ENCODE measurements at places on chromosomes 11 and 22.

- no peak for DNase-seq
Measured at GRCh38 chr22:39699631-39700360, 129.2 kb downstream of the CACNA1I start.

GRCh38 chr22:24200619-24201212 is 19.4 kb downstream of the SUSD2 start:
- DNase-seq = no peak

GRCh38 chr11:34451053-34451452 is 12.3 kb downstream of the CAT start:
- DNase-seq = no peak

DNA sequence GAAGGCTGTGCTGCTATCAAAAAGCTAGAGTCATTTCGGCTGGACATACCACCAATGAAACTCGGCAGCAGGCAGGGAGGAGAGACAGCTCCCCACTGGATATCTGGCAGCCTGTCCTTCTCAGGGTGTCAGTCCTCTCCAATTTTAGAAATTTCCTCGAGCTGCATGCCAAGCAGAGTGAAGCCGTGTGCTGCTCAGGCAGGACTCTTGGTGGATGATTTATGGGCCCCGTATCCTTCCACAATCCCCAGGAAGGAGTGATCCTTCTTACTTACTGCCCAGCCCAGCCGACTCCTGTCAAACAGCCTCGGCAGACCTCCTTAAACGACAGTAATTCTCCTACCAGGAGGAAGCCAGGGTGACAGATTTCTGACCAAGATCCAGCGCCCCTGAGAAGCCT is 410.4 kb downstream of the TENM4 start:
- DNase-seq = no peak

GRCh38 chr22:50030297-50031188 is 18.0 kb upstream of the IL17REL start:
- DNase-seq = peak; percentile 90

DNA sequence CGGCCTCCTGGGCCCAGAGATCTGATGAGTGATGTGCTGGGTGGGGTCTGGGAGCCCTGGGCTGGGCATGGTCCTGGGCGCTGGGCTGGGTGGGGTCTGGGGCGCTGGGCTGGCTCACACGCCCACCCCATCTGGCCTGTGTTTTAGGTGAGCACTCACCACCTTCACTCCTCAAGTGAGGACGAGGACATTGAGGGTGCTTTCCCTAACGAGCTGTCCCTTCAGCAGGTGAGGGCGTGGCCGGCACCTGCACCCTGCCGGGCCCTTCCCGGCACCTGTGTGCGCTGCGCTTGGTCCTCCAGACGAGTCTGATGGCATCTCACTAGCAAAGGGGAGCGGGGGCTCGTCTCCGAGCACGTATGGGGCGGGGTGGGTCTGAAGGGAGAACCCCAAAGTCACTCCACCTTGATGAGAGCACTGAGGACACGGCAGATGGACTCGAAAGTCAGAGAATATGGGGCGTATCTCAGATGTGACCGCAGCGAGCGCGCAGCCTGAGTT is 37.9 kb downstream of the SBF1 start:
- DNase-seq = no peak

DNA sequence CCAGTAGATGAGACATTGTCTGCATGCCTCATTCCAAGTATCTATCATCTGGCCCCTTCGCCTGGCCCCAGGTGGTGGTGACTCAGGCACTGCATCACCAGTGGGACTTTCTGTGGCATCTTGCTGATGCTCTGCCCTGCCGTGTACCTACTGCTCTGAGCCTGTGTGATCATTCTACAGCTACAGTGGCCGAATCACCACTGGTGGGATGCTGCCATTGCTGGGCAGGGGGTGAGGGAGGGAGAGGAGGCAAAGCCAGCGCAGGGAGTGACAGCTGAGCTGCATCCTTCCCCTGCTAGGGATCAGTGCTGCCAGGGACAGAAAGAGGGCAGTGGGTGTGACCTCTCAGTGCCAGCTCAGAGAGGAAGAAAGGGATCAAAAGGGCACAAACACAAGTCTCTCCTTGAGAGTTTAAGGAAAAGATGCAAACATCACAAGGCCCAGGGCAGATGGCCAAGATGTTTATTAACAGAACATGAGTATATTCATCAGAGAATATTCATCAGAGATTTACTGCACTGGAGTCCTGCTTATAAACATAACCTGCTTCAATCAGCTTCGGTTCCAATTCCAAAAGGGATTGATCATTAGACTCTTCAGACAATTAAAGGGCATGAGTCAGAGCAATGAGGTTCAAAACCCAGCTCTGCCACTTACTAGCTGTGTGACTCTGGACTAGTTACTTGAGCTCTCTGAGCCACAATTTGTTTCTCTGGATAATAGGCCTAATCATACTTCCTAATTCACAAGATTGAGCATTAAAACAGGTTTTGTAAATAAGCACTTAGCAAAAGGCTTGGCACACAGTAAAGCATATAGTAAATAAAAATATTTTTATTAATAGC is 109.8 kb downstream of the NAT10 start:
- DNase-seq = peak; percentile 87

Data from stimulated activated CD8-positive, alpha-beta memory T cell treated with anti-CD3 and anti-CD28 coated beads, Interleukin-4, amount 100 ng/mL, for 48 hours (primary cell).